Stromal cell of bone marrow (primary cell): ENCODE measurements at places on chromosomes 11 and 22.

DNA sequence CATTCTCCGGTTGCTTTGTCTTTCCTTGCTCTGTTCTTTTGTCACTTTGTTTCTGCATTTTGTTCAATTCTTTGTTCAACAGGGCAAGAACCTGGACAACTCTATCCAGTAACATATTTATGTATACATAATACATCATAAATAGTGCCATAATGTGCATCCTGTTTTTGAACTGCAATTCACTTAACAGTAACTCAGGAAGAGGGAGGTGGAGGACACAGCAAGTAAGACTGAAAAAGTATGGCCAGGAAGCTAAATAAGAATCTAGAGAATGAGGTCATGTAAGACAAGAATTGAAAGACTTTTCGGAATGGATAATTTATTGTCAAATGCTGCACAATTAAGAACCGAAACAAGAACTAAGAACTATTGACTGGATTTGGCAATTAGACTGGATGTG lies 29.2 kb upstream of the CHORDC1 start:
- DNase-seq = no peak

GRCh38 chr11:73265278-73265810 lies 6.8 kb upstream of the P2RY6 start:
- DNase-seq = no peak

DNA sequence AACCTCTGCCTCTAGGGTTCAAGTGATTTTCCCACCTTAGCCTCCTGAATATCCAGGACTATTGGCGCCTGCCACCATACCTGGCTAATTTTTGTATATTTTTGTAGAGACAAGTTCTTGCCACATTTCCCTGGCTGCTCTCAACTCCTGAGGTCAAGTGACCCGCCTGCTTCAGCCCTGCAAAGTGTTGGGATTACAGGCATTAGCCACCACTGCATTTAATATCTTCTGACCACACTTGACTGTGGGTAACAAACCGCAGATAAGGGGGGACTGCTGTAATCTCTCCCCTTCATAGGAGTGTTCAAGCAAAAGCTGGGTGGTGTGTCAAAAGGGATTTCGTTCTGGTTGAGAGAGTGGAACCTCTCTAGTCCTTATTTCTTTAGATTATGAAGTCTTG lies 53.4 kb downstream of the GRAMD1B start:
- no peak for DNase-seq

DNA sequence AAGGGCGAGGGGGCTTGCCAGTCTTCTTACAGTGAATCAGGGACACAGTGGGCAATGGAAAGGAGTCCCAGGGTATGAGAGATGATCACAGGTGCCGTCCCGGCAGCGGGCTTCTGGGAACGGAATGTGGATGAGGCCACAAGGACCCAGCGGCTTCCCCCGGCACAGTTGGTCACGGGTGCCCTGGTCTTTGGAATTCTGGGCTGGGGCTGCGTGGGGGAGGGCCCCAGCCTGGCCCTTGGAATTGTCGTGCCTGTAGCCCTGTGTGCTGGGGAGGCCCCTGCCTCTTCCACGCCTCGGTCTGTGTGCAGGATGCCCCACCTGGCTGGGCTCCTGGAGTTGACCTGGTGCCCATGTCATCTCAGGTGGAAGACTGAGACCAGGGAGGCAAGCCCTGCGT lies 76.6 kb downstream of the FBLN1 start:
- no peak for DNase-seq

DNA sequence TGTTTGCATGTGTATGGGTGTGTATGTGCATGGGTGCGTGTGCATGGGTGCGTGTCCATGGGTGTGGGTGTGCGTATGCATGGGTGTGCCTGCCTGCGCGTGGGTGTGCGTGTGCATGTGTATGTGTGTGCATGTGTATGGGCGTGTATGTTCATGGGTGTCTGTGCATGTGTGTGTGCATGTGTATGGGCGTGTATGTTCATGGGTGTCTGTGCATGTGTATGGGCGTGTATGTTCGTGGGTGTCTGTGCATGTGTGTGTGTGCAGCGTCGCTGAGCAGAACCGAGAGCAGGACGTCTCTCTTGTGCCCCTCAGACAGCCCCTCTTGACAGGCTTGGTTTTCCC lies 13.9 kb downstream of the IL17REL start:
- no peak for DNase-seq

DNA sequence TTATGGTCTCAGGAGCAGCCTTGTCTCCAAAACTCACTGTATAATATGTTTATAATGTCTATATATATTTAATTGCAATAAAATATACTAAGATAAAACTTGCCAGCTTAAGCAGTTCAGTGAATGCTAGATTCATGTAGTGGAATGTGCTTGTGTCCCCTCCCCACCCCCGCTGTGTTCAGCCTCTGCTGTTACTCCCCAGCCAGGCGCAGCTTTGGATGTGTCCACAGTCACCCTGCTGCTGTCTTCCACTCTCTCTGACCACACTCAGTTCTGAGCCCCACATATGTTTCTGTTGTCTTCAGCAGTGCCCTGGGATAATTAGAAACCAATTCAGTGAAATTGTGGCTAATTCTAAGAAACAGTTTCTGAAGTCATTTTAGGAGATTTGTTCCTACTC lies 52.2 kb downstream of the PPFIA1 start:
- no peak for DNase-seq

- peak; percentile 59 for DNase-seq
These were observed 128.9 kb downstream of the DBX1 start for GRCh38 chr11:20031155-20032001.

DNA sequence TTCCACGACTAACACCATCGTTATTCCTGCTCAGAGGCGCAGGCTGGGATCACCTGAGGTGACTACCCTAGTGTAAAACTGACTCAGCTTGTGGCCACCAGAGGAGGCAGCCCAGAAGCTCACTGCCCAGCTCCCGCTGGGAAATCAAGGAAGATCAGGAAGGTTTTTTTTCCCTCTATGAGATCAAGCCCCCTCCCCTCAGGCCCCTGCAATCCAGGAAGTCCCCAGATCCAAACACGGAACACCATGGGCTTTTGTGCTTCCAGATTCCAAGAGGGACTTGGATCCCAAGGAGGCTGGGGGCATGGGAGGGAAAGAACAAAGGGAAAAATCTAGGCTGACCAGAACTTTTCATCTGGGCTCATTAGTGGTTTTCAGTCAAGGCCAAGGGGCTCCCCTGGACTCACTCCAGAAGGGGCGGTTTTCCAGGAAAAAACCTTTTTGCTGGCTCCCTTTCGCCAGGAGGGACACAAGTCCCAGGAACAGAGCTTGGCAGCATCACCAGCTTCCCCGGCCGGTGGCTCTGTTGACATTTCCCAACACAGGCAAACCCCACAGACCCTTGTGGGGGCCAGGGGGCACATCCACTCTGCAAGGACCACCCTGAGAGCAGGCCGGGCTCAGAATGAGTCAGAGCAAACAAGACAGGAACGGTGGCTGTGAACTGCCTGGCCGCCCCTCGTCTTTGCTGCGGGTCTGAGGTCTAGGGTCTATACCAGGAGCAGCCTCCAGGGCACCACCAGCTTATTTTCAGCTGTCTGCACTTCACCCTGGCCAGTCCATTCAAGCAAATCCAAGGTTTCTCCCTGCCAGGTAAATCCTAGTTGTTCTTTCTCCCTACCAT lies 36.8 kb downstream of the MYH9 start:
- no peak for DNase-seq

GRCh38 chr11:79427126-79427525 lies 13.7 kb downstream of the TENM4 start:
- no peak for DNase-seq

- no peak for DNase-seq
These were observed 4.3 kb upstream of the HYOU1 start for GRCh38 chr11:119061256-119061655.

DNA sequence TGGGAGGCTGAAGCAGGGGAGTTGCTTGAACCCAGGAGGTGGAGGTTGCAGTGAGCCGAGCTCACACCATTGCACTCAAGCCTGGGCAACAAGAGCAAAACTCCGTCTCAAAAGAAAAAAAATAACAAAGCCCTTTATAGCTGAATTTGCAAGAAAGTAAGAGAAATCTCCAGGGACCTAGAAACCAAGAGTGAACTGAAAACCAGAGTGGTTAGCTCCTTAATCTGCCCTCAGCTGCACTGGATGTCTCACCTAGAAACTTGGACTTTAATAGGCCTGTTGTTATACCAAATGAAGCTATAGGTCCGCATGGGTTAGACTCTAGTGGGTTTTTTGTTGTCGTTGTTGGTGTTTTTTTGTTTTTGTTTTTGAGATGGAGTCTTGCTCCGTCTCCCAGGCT lies 4.1 kb downstream of the NEU3 start:
- DNase-seq = no peak

GRCh38 chr22:47914481-47915097 lies 1152.1 kb downstream of the TBC1D22A start:
- no peak for DNase-seq

DNA sequence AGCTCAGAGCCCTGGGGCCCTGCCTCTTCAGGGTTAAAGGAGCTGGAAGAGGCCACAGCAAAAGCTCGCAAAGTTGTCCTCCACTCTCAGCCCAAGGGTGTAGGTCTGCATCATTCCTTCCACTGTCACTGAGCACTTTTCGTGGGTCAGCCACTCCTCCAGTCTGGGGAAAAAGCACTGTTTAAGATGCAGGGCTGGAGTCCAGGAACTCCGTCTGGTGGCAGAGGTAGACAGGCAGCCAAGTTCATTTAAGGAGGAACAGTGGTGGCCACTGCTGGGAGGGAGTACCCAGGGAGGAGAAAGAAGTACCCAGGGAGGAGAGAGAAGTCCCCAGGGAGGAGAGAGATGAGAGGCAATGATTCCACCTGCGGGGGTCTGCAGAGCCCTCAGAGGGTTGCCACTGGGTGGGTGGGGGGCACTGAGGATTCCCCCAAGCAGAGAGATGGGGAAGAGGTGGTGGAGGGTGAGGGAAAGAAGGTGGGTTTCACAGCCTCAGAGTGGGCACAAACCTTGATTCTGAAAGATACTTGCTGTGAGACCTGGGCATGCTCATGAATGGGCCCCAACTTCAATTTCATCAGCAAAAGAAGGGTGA lies 70.0 kb upstream of the B3GAT1 start:
- DNase-seq = no peak

DNA sequence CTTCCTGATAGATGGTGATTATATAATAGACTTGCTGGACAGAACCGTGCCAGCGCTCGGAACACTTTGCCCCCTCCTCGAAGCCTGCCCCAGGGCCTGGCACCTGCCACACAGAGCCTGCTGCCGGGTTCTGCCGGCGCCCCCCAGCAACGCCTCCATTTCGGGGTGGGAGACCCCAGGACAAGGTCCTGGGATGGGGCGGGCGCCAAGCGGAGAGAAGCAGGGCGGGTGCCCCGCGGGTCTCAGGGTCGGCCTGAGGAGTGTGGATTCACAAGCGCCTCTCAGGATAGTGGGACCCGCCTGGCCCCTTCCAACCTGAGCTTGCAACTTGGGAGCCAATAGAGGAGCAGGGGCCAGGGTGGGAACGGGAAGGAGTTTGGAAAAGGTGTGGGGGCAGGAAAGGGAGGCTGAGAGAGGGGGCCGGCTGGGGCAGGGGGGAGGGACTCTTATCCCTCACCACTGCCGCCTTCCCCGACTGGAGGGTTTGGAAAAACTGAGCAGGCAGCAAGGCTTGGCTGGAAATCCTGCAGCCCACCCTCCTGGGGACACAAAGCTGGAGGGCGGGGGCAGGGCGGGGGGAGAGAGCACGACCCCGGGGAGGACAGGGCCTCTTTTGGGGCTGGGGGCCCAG lies 3.3 kb upstream of the BCL9L start:
- DNase-seq = peak; percentile 41

DNA sequence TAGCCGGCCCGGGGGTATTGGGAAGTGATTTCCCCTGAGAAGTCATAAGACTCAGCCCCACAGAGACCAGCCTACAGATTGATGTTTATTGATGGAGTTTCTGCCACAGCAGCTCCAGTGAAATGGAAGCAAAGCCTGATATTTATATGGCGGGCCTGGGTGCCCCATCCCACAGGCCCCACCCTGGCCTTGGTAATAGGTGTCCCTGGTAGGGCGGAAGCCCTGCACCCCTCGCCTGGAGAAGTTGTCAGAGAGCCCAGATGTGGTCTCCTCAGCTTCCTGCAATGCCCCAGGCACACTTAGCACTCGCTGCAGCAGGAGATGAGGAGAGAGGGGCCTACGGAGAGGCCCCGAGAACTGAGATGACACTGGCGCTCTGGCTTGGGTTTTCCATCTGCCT lies 107.4 kb downstream of the MORC2 start:
- no peak for DNase-seq

GRCh38 chr22:35995772-35996171 lies 32.9 kb downstream of the RBFOX2 start:
- DNase-seq = peak; percentile 95

DNA sequence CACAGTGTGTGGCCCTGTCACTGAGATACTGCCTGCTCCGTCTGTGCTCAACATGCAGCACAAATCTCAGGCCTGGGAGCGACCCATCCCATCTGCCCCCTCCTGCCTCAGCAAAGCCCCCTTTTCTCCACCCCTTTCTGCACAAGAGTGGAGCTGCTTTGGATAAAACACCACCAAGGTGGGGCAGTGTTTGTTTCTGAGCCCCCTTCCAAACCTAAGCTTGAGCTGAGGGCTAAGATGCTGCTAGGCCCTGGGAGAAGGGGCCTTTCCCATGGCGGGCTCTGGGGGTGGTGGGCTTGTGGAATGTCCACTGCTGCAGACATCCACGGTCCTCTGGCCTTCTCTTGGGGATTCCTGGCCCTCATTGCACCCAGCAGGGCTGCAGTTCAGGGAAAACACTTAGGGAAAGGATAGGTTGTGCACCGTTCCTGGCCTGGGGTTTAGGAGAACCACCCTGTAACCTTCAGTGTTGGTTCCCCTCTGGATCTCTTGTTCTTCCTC lies 594.1 kb downstream of the TBC1D22A start:
- DNase-seq = no peak

- DNase-seq = peak; percentile 98
These were observed 55.3 kb upstream of the GCAT start for GRCh38 chr22:37752189-37753087.

DNA sequence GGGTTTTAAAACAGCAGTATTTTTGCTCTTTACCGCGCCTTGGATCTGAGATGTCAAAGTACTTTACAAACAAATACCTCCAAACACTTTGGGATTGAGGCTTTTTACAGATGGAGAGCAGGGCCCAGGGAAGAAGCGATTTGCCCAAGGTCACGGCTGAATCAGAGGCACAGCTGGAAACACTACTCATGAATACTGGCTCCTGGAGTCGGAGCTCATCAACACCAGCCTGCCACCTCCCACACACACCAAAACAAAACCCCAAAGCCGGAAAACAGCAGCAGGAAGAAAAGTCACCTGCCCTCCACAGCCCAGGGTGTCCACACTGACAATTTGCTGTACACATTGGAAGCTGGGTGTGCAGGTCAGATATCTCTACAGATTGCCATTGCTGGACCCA lies 339.4 kb downstream of the CADM1 start:
- DNase-seq = no peak

- DNase-seq = no peak
These were observed 158.8 kb upstream of the PGR start for GRCh38 chr11:101288392-101288791.

- no peak for DNase-seq
These were observed 48.5 kb downstream of the FAM168A start for GRCh38 chr11:73549376-73549775.

- DNase-seq = no peak
These were observed 319.2 kb downstream of the MN1 start for GRCh38 chr22:27482402-27482801.

DNA sequence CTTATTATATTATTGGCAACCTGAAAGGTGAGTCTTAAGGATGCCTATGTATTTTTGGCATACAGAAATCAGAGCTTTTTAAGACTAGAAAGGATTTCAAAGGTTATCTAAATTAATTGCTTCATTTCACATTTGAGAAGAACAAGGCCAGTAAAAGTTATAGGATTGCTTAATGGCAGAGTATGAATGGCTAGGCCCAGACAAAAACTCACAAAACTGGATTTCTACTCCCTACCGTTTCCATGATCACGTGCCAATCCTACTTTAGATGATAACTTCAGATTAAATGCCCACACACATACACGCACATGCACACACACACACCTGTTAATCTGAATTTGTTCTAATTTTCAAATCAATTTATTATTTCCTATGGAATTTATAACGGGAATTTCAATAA lies 1.8 kb upstream of the PDE3B start:
- DNase-seq = no peak
